ENCODE measurements at places on chromosomes 4 and X.

DNA sequence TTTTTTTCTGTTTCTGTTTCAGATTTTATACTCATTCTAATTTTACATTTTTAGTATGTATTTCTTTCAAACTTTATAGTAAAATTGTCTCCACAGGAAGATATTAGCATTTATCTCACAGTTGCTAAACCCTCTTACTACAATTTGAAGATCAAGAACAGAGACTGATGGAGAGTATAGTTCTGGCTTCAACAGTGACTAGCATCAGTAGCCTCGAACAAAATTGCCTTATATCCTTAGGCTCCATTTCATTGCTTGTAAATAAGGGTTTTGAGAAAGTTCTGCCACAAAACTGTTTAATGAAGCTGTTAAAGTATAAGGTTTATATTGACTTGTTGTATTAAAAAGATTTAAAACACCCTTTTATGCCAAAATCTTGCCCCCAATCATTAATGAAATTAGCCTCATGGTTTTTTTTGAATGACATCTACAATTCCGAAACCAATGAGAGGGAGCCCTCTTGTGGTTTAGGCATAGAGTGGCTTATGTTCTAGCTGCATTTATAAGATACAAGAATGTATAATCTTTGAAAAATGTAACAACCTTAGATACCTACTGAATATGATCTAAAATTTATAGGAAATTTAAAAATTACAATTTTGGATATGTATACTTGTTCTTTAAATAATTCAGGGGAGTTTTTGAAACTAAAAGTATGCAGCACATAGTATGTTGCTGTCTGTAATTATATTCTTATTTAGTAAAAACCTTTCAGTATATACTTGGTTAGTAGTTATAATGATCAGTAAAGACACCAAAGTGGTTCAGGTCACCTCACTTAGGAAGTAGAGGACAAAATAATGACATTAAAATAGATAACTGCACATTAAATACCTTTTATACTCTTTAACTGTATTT is 109.8 kb upstream of the HPGD start:
- DNase-seq = no peak

- no peak for DNase-seq
Measured at GRCh38 chr4:162852642-162853041, 314.0 kb downstream of the NAF1 start.

DNA sequence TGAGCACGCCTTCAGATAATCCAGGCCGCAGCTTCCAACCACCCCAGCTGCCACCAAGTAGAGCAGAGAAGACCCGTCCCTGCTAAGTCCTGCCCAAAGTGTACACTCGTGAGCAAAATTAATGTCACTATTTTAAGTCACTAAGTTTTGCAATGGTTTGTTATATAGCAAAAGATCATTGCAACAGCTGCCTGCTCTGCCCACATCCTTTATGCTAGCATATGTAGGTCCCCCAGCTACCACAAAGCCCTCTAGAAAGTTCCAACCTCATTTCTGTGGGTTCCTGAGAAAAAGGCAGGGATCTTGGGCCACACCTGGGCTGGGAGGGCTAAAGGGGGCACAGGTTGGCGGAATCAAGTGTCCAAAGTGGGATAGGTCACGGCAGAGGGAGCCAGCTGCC is 346.9 kb downstream of the BCOR start:
- no peak for DNase-seq

DNA sequence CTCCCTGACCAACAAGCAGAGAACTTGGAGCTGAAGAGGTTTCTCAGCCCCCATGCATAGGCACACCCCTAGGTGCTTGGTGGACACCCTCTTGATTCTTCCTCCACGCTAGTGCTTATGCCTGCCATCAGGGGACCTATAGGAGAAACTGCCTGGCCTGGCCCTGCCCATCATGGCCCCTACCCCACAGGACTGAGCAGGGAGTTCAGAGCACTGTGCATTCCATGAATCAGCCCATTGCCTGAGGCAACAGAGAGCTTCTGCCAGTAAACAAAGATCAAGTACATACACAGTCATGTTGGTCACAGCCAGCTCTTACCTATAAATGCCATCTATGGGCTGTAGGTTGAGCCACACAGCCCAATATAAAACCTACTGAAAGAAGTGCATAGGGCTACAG is 99.1 kb upstream of the EDNRA start:
- DNase-seq = no peak

- DNase-seq = no peak
Measured at GRCh38 chrX:39381422-39381821, 580.2 kb downstream of the MID1IP1 start.

DNA sequence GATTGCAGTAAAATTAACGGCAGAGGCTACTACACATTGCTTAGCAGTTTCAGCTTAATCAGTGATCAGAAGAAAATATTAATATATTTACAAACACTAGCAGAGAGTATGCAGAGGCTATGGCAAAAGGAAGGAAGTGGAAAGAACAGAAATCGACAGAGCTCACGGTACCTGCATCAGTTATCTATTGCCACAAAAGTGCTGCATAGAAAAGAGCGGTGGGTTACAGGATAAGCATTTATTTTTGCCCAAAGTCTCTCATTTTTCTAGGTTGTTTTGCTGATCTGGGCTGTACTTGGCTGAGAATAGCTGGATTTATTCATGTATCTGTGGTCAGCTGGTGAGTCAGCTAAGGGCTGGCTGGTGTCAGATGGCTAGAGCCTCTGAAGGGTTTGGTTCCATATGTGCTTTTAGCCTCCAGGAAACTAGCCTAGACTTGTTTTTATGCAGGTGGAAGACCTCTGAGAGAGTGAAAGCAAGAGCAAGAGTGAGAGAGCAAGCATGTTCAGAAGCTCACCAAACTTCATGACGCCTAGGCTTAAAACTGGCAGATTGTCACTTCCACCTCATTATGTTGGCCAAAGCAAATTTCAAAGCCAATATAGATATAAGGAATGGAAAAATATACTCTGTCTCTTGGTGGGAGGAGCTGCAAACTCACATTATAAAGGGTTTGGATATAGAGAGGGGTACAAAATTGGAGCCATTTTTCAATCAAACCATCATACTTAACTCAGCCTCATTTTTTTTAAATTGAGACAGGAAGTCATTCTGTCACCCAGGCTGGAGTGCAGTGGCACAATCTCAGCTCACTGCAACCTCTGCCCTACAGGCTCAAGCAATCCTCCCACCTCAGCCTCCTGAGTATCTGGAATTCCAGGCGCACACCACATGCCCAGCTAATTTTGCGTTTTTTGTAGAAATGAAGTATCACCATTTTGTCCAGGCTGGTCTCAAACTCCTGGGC is 153.2 kb upstream of the RPL34 start:
- peak; percentile 53 for DNase-seq

DNA sequence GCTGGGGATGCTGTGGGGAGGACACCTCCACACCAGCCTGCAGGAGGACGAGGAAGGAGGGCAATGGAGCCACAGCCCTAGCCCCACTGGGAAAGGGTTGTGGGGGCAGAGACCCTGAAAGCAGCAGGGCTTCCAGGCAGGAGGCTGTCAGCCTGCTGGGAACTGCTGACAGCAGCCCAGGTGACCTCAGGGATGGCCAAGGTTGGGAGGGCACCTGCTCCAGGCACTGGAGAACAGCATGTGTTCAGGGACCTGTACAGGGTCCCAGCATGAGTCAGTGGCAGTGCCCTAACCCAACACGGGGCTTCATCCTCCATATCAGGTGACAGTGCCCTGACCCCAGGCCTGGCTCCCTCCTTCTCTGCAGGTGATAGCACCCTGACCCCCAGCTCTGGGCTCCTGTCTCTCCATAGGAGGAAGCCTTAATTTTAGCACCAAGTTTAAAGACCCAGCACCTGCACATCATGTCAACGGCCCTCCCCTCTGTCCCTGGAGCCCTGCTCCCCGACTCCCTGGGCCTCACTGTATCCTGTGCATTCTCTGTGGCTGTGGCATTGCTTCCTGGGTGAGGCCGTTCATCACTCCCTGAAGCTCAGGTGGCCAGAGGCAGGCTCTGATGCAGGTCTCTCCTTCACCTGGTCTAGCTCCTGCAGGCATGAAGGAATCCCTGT is 66.3 kb downstream of the CRMP1 start:
- DNase-seq = no peak

GRCh38 chr4:18192901-18193300 is 171.3 kb upstream of the LCORL start:
- DNase-seq = no peak

DNA sequence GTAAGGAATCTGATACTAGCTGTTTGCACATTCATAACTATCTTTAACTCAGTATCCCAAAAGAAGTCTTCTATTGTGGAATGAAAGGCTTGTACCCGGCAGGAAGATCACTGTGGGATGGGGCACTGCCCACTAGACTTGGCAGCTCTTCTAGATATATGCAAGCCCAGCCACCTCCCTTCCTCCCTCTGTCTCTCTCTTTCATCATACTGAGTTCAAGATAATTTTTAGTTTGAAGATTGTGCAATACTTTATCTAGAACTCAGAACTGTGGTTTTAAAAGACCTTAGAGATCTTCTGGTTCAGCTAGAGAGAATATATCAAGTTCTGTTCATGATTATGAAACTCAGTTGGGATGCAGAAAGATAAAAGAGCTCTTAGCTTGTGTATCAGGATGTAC is 22.5 kb upstream of the GPR34 start:
- no peak for DNase-seq

DNA sequence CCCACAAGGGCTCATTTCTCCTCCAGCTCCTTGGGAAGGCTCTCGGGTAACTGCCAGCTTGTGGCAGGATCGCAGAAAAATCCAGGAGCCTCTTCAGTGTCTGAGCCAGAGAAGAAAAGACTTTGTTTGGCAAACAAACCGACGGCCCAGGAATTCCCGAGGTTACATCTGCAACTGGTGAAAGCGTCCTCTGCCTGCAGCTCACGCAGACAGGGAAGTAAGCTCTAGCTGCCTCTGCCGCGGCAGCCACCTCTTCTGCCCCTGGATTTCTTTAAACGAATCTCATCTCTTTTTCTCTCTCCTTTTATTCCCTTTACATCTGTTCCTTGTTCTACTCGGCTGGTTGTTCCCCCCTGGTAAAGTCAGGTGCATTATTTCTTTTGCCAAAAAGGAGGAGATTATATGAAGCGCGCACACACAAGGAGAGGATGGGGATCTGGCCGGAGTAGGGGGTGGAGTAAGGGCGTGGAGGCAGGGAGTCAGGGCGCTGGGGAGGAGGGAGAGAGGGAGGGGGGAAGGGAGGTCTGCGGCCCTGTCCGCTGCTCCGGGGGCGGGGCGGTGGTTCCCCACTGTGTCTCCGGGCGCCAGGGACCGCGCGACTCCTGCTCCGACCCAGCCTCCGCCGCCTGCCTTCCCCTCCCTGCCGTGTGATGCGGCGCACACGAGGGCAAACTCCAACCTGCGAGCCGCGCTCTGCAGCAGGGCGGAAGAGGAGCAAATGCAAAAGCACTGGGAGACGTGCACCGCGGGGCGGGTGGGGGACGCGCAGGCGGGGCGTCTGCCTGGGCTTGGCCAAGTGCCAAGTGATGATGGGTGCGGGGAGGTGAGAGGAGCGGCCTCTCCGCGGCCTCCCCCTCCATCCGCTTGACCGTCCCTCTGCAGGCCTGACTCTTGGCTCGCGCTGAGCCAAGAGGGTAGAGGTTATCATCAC is at the start of gene DCHS2:
Gene DCHS2 (minus strand): TSS at position 459 of the 931 bp plus-strand sequence. CDS start 444 bp downstream, at position 15.
- DNase-seq = peak; percentile 40

GRCh38 chr4:55358246-55358645 is 12.2 kb downstream of the SRD5A3 start:
- no peak for DNase-seq

GRCh38 chr4:14767142-14767541 is 235.1 kb upstream of the CPEB2 start:
- no peak for DNase-seq

GRCh38 chr4:53313510-53313909 is 52.4 kb downstream of the SCFD2 start:
- no peak for DNase-seq

DNA sequence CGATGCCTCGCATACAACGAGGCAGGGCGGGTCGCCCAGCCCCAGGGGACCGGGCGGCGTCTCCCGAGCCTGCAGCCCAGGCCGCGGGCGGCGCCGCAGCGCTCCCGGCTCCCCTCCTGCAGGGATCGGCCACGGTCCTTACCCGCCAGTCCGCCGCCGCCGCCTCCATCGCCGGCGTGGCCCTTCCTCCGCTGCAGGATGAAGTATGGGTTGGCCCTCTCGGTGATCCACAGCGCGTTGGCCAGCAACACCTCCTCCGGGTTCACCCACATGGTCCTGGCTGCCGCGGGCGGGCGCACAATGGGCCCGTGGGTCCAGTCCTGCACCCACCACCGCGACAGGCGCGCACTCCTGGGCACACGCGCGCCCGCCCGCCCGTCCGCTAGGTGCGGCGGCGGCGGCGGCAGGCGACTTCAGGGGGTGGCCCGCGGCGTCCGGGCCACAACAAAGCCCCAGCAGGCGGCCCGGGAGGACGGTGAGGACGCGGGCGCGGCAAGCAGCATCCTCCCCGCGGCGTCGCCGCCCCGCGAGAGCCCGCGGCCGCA is 339 bp downstream of the TBC1D9 start:
- peak; percentile 26 for DNase-seq

GRCh38 chr4:176153124-176153523 is 42.3 kb downstream of the SPATA4 start:
- no peak for DNase-seq

- no peak for DNase-seq
Measured at GRCh38 chr4:119281393-119281792, 40.5 kb downstream of the FABP2 start.

DNA sequence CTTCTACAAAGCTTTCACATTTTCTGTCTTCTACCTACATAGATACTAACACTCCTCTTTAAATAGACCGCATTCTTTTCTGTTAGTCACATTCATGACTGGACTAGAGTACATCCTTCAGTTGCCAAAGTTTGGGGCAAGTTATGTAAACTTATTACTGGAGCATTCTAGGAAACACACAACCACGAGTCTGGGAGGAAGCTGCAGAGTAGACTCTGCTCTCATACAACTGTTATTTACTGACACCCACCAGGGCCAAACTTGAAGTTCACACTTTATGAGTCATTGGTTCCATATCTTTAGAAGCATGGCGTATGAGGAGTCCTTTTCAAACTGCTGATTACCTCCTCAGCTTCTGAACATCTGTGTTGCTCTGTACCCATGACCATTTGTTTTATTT is 87.0 kb downstream of the RNF150 start:
- DNase-seq = no peak

GRCh38 chrX:130091980-130092522 is 18.2 kb downstream of the ELF4 start:
- peak; percentile 94 for DNase-seq

- peak; percentile 75 for DNase-seq
Measured at GRCh38 chr4:152138451-152138850, 377.6 kb upstream of the GATB start.

- DNase-seq = no peak
Measured at GRCh38 chrX:11728556-11728955, 29.5 kb upstream of the MSL3 start.

- DNase-seq = no peak
Measured at GRCh38 chr4:155954939-155955338, 1.3 kb upstream of the CTSO start.

DNA sequence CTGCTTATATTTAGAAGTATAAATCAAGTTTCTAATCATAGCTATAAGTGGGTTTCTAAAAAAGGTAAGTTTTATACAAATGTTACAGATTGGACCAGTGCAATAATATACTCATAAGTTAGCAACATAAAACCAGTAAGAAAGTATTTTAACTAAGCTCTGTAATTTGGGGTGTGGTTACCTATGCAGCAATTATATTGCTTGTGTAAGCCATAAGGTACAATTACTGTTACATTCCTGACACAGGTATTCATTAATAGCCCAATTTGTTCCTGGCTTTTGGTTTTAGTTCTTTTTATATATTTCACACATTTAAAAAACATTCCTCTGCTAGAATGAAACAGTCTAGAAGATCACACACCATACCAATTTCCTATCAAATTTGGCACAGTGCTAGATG is 115.1 kb downstream of the FRYL start:
- no peak for DNase-seq
